ENCODE measurements at places on chromosomes 16 and 17.
A peak's percentile ranks its signal among the peaks of the same experiment; 100 is the strongest.

- no peak for DNase-seq
These were observed 3.4 kb upstream of the CMTM4 start for GRCh38 chr16:66699898-66700297.

DNA sequence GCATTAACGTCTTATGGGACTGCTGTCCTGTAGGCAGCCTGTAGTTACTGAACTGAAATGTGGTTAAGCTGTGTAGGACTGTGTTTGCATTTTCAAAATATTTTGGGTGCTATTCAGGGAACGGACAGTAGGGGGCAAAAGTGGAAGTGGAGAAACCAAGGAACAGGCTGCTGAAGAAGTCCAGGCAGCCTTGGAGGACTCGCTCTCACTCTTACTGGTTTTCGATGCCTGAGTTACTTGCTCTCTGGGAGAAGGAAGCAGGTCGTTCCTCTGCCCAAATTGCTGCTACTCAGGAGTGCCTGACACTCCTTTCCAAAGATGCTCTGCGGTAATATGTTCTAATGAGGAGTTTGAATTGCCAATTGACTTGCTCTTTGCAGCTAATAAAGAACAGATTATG is 64.5 kb upstream of the RBFOX1 start:
- DNase-seq = no peak

- DNase-seq = no peak
These were observed 8.6 kb upstream of the TEX19 start for GRCh38 chr17:82350182-82351030.

GRCh38 chr16:72565106-72565505 is 393.2 kb upstream of the PMFBP1 start:
- no peak for DNase-seq

DNA sequence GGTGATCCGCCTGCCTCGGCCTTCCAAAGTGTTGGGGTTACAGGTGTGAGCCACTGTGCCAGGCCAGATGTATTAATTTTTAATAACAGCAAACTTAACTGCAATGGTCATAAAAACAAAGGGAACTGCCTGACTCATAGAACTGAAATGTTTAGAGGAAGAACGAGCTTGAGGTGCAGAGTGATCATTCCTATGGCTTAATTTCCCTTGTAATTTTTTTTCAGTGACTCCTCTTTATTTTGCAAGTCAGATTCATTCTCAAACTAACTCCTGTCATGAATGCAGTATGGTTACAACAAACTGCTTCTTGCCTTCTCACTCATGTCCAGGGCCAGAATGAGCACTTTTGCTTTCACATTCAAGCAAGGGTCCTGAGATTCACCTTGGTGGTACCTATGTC is 231.3 kb downstream of the HAPSTR1 start:
- DNase-seq = no peak

DNA sequence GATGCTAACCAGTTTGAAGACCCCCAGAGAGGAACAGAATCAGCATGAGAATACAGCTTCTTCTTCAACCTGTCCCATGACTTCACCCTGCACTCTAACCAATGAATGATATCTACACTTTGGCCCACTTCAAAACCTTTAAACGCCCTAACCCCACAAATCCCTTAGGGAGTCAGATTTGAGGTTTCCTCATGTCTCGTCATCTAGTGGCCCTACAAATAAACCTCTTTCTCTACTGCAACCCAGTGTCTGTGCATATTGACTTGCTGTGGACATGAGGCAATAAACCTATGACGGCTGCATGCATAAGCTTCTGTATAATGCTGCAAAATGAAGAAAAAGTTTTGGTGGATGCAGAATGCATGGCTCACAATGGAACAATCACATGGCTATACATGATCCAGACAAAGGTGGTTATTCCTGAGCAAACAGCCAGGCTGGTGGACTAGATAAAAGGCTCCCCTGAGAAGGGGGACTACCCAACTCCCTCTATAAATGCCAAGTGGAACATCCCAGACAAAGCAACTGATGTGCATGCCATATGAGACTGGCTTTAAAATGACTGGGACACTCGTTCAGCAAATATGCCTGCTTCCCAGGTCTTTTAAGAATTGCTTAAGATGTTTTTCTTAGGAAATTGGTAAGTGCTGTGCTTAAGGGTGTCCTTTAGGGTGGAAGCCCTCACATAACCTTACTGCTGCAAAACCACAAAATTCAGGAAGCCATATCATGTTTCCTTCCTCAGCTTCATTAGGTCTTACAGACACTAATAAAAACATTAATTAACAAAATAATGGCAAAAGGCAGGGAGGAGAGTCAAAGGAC is 12.2 kb downstream of the N4BP1 start:
- no peak for DNase-seq

- no peak for DNase-seq
These were observed 44.1 kb downstream of the COG7 start for GRCh38 chr16:23408823-23409298.

DNA sequence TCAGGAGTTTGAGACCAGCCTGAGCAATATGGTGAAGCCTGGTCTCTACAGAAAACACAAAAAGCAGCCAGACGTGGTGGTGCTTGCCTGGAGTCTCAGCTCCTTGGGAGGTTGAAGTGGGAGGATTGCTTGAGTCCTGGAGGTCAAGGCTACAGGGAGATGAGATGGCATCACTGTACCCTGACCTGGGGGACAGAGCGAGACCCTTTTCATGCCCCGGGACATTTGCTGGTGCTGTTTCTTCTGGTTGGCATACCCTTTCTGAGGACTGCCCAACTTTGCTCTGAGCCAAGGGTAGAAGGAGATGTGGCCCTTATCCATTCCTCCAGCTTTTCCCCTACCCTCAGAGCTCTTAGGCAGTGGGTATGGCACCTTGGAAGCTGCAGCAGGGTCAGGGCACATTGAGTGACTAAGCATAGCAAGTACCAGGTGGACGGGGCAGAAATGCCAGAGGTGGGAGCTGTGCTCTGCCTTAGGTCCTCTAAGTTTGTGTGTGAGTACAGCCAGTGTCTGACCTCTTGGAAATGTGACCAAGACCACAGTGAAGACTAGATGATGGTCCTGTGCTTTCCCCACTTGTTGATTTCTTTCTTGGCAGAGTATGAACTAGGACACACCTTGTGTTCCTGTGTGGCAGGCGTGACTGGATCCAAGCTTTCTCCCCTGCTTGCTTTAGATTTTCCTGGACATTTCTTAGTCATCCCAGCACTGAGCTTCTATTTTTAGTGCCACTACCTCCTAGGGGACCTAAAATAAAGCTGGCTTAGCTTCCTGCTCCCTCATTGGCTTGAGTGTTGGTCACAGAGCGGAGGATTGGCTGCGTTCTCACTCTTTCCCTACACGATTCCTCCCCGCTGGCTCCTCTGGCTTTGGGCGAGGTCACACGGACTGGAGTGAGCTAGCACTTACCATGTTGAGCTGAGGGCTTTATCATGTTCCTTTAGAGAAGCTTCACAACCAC is 9.9 kb upstream of the EDC4 start:
- no peak for DNase-seq

- DNase-seq = no peak
These were observed 249.7 kb upstream of the TBX2 start for GRCh38 chr17:61149862-61150362.

DNA sequence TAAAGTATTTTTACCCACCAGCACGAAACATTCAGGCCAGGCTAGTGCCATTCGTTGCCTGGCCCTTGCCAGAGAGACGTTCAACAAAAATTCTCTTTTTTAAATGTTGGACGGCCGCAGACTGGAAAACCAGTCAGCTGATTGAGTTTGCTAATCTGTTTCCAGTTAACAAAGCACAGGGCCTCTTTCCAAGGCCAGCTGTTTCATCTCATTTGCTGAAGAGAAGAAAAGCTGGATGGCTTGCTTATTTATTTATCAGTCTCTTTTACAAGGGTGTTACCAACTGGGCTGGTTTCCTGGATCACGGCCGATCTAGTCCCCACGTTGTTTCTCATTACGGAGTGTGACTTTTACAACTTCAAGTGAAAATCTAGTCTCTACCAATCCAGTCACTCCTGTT is 418.7 kb upstream of the DYNLRB2 start:
- DNase-seq = no peak

GRCh38 chr17:40510328-40510648 is 8.9 kb upstream of the TNS4 start:
- no peak for DNase-seq

GRCh38 chr17:652314-652713 is 62.3 kb downstream of the VPS53 start:
- no peak for DNase-seq

GRCh38 chr17:64278614-64279013 is 15.6 kb upstream of the TEX2 start:
- no peak for DNase-seq

DNA sequence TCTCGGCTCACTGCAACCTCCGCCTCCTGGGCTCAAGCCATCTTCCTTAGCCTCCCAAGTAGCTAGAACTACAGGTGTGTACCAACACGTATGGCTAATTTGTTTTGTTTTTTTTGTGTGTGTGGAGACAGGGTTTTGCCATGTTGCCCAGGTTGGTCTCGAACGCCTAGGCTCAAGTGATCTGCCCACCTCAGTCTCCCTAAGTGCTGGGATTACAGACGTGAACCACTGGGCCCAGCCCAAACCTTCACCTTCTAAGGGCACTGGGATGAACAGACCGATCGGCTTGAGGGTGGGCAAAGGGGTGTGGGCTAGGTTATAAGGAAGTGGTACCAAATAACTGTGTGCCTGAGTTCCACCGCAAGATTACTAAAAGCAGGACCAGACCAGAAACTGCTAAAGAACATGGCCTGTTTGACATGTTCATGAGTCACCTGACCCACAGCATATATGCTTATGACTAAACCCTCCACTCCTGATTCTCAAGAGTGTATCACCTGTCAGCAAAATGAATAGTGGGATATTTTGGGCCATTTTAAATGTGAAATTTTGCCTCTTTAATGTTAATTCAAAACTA is 8.1 kb downstream of the TMEM97 start:
- DNase-seq = no peak

GRCh38 chr16:12228602-12229499 is 252.3 kb downstream of the SNX29 start:
- peak; percentile 18 for DNase-seq

DNA sequence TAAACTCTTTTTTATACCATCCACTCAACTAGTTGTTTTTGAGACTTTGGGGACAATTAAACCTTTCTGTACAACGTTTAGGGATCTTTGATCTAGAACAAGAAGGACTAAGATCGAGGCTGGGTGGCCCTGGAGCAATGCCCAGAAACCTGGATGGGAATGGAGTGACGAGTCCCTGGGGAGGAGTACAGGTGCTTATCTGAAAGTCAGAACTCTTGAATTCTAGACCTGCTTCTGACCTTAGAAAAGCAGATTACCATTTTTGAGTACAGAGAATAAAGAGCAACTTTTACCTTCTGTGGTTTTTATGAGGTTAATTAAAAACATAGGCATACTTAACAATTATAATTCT is 17.8 kb downstream of the UBE2Z start:
- no peak for DNase-seq

GRCh38 chr16:53881371-53881770 is 177.4 kb downstream of the FTO start:
- no peak for DNase-seq

DNA sequence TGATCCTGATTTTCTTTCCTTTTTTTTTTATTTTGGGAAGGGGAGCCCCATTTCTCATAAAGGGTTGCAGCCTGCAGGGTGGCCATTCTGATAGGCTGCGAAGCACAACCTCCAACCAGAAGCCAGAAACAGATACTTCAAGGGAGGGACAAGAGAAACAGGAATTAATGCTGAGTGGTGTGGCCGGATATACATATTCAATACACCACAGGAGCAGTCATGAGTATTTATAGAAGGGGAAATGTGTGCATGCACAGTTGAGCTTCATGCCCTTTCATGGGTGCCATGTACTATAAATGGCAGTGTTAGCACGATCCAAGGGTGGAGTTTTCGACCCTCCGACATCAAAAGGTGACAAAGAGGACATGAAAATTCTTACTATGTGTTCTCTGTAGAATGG is 320.8 kb downstream of the CBLN1 start:
- no peak for DNase-seq

GRCh38 chr16:66115373-66115772 is 251.1 kb upstream of the CDH5 start:
- no peak for DNase-seq

DNA sequence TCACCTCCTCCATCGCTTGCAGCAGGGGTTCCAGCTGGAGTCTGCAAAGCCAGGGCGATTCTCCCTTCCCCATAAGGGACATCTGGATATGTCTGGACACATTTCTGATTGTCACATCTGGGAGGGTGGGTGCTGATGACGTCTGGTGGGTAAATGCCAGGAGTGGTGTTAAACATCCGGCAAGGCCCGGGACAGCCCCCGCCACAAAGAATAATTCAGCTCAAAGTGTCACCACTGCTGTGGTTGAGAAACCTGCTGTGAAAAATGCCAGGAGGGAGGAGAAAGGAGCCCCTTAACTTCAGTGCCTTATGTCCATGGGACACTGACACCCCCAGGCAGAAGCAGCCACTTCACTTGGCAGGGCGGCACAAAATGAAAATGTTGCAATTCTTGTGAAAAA is 179.4 kb upstream of the SDK2 start:
- DNase-seq = no peak

- DNase-seq = no peak
These were observed 7.8 kb upstream of the N4BP1 start for GRCh38 chr16:48617711-48618148.

GRCh38 chr17:41812381-41813151 is at the start of gene FKBP10:
FKBP10 (plus strand) TSS chr17:41813004; CDS start chr17:41813035, 31 bp downstream.
- DNase-seq = no peak

DNA sequence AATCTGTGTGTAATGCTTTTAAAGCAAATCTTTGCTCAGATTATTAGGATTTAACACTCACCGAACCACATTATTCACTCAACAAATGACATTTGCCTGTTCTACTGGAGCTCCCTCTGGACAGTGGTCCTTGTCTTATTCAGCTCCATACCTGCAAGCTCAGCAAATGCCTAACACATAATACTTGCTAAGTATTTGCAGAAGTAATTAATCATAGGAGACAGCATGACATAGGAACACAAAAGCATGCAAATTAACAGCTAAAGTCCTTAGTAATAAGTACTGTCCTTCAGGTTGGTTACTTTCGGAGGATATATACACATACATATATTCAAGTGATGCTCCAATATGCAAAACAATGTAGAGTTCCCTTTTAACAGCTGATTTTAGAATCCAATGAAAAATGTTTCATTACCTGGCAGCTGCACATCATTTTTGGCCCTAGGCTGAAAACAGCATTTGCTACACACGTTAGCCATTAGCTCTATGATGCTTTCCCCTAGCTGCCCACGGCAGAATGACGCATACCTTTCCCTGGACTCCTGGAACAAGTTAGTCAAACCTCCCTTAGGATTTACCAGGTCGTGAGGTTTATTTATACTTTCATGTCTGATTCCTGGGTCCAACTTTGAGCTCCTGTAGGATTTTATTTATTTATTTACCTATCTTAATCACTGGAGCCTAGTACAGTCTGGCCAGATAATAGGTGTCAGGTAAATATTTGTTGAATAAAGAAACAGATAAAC is 8.6 kb downstream of the BRD7 start:
- DNase-seq = no peak

DNA sequence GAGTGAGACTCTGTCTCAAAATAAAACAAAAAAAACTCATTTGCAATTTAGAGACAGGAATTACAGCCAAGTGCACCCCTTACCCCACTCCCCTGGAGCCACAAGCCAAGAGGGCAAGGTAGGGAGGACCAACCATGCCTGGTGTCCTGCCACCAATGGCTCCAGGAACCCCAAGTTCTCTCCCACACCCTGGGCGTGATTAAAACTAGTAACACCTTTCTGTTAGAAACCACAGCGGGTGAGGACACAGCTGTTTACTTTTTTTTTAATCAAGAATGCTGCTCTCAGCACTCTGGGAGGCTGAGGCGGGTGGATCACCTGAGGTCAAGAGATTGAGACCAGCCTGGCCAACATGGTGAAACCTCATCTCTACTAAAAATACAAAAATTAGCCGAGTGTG is 38.1 kb downstream of the ANKRD11 start:
- no peak for DNase-seq

Data from glomerular endothelial cell (primary cell).